ENCODE measurements at places on chromosomes 6 and 20.

GRCh38 chr6:128483472-128484135 lies 36.8 kb downstream of the PTPRK start:
- DNase-seq, result no peak

DNA sequence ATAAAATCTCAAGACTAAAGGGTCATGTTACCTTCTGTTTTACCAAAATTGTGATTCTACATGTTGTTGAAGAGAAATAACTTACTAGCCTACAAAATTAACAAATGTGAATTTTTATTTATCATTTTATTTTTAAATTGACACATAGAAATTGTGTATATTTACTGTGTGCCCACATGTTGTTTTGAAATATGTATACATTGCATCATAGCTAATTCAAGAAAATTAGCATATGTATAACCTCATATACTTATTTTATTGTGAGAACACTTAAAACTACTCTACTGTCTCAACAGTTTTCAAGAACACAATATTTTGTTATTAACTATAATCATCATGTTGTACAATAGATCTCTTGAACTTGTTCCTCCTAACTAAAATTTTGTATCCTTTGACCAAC lies 177.8 kb downstream of the EPM2A start:
- DNase-seq, result no peak

DNA sequence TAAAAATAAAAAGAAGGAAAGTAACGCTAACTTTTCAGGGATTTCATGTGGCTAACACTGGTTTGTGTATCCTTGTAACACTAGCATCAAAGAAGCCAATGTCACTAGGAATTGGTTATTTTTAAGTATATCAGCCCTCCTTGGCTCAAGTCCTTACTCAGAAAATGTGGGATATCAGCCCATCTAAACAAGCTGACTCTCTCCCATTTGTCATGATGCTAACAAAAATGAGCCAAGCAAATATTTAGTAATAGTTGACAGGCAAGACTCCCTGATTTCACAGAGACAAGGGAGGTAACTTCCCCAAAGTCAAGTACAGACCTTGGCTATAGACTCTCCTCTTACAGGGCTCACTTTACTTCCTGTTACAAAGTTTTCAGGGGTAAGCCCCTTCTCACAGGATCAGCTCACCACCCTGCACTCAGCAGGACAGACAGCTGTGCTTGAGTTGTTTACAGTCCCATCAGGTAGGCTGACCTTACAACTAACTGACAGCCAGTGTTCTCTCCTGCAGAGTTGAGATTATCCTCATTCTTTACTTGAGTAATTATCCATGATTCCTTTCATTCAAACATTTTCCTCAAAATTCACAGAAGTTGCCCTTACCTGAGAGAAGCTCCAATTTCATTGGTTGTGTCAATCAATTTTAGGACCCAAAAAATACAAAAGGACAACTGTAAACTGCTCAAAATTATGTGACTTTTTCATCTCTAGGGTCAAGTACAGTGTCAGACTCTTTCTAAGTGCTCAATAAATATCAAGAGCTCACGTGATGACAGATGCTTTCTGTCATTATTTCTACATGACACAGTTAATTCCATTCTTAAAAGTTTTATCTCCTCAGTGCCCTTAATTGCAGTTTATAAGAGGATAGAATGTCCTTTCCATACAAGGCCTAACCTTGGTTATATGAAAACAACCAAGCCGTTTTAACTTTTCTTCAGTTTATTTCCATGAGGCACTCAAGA lies 38.1 kb upstream of the BMP5 start:
- DNase-seq, result no peak

DNA sequence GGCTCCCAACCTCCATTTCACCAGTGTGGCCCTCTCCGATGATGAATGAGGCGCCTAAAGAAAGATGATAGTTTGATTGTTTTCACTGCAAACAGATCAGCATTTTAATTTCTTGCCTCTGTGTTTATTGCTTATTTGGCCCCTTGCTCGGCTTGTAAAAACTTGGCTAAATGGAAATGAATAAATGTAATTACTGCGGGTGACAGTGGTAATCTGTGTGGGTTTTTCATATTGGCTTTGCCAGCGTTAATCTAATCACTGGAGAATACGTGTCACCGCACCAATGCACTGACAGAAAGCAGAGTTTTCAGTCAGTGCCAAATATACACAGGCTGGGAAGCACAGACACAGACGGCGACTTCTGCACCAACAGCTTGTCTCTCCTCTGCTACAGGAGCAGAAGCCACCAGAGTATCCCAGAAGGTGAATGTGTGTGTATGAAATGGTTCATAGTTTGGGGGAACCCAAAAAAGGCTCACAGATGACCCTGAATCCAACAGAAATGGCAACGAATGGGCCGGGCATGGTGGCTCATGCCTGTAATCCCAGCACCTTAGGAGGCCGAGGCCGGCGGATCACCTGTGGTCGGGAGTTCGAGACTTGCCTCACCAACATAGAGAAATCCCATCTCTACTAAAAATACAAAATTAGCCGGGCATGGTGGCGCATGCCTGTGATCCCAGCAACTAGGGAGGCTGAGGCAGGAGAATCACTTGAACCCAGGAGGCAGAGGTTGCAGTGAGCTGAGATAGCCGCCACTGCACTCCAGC lies 534.0 kb downstream of the PKHD1 start:
- DNase-seq, result no peak

GRCh38 chr6:28496099-28496779 lies 19.4 kb downstream of the GPX6 start:
- no peak for DNase-seq

GRCh38 chr6:4349323-4349722 lies 213.9 kb upstream of the ECI2 start:
- no peak for DNase-seq

GRCh38 chr6:53446151-53446550 lies 97.4 kb upstream of the ELOVL5 start:
- no peak for DNase-seq

- DNase-seq, result no peak
Measured at GRCh38 chr6:34722451-34722850, 25.9 kb upstream of the ILRUN start.

DNA sequence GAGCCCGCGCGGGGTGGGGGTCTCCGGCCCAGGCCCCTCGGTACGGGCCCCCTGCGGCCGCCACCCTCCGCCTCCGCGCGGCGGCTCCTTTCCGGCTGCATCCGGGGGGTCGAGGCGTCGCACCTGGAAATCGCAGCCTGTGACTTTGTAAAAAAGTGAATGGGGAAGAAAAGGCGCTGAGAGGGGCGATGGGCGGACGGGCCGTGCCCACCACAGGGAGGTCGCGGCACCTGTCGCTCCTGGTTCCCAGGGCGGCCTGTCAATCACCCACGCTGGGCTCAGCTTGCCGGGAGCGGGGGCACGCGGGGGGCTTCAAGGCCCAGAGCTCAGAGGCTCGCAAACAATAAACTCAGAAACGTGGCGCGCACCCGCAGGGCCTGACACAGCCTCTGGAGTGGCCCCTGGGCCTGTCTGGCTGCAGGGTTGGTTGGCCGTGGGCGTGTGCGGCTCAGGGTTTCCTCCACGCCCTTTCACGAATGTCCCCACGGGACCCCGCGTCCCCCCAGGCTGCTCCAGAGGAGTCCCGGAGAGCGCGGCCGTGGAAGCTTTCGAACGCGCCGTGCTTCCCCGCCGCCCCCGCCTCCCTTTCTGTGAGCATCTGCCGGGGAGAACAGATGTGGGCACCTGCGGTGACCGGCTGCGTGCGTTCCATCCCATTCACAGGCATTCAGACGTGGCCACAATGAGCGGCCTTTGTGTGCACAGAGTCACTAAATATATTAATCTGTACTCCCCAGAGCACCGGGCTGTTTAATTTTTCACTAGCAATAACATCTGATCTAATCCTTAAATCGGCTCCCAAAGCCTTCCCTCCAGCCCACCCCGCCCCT lies 6.1 kb upstream of the DLL1 start:
- no peak for DNase-seq

- DNase-seq, result no peak
Measured at GRCh38 chr20:25318471-25319240, 70.8 kb downstream of the PYGB start.

DNA sequence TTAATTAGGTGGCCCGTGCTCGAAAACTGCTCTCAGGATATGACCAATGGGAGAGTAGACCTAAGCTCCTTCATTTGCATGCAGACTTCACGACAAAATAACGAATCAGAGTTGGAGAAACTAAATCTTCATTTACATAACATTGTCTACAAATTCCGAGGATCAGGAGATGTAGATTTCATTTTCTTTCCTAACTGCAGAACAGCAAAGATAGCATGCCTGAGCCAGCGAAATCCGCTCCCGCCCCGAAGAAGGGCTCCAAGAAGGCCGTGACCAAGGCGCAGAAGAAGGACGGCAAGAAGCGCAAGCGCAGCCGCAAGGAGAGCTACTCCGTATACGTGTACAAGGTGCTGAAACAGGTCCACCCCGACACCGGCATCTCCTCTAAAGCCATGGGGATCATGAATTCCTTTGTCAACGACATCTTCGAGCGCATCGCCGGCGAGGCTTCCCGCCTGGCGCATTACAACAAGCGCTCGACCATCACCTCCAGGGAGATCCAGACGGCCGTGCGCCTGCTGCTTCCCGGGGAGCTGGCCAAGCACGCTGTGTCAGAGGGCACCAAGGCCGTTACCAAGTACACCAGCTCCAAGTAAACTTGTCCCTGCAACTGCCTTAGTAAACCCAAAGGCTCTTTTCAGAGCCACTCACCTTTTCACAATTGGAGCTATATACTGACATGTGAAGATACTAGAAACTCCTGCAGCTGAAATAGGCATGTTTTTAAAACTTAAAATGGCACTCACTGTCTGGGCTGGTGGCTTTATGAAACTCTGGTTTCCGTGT lies 96.5 kb downstream of the HFE start:
- peak; percentile 77 for DNase-seq

GRCh38 chr20:63873477-63873971 lies 8.5 kb downstream of the TPD52L2 start:
- peak; percentile 56 for DNase-seq

- DNase-seq, result no peak
Measured at GRCh38 chr20:10306440-10307358, 88.1 kb downstream of the SNAP25 start.

DNA sequence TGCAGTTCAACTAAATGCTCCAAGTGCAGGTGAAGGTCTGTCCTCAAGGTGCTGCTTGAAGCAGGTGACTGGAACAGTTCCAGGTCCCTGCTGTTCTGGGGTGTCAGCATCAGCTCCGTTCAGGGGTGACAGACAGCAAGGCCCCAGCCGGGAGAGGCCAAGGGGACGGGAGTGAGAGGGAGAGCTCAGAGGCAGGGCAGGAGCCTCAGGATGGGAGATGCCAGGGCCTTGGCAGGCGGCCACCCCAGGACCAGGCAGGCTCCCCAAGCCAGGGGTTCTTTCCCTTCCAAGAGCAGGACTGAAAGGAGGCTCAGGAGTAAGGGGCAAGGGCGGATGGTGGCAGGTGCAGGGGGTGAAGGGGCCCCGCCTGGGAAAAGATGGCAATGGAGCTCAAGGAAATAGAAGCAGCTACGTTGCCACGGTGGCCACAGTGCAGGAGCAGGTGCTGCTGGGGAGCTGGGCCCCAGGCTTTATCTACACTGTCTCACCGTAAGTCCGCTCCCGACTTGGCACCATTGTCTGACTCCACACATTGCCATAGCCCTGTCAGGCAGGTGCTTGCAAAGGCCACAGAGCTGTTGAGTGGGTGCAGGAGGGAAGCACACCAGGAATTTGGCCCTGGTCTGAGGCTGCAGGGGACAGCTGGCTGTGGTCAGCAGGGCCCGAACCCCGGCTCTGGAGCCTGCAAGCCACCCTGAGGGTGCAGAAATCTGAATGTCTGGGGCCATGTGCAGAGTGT lies 43.1 kb downstream of the ERMARD start:
- no peak for DNase-seq

- DNase-seq, result no peak
Measured at GRCh38 chr6:46610862-46611553, 41.6 kb downstream of the CYP39A1 start.

- no peak for DNase-seq
Measured at GRCh38 chr6:105452924-105453756, 50.3 kb upstream of the PREP start.

DNA sequence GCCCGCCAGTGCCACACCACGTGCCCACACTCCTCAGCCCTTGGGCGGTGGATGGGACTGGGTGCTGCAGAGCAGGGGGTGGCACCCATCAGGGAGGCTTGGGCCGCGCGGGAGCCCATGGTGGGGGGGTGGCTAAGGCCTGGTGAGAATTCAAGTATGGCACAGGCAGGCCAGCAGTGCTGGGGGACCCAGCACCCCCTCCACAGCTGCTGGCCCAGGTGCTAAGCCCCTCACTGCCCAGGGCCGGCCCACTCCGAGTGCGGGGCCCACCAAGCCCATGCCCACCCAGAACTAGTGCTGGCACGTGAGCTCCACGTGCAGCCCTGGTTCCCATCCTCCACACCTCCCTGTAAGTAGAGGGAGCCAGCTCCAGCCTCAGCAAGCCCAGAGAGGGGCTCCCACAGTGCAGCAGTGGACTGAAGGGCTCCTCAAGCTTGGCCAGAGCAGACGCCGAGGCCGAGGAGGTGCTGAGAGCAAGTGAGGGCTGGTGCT lies 1091.1 kb upstream of the GJE1 start:
- DNase-seq, result no peak

- DNase-seq, result no peak
Measured at GRCh38 chr20:62087632-62088031, 22.0 kb upstream of the TAF4 start.

GRCh38 chr6:25130518-25130917 lies 148.7 kb upstream of the CARMIL1 start:
- no peak for DNase-seq

GRCh38 chr6:158835616-158836221 lies 16.6 kb upstream of the EZR start:
- DNase-seq, result no peak

DNA sequence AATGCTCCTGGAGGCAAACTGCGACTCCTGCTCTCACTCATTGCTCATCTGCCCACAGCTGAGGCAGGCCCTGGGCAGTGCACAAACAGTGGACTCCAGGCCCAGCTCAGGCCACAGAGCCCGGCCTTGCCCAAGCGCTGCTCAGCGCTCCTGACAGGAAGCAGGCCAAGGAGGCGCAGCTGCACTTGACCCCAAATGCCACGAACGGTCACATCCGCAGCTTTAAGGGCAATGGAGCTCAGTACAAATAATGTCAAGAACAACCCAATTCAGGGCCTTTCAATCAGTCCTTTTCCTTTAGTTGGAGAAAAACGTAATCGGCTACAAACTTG lies 33.8 kb downstream of the RRBP1 start:
- DNase-seq, result no peak

GRCh38 chr6:129184808-129185366 lies 301.9 kb downstream of the LAMA2 start:
- no peak for DNase-seq

GRCh38 chr6:110933912-110934311 lies 24.6 kb upstream of the GTF3C6 start:
- no peak for DNase-seq
